ENCODE measurements at places on chromosomes 6 and 20. TPM values are rescaled to one million over a fixed set of nuclear protein-coding genes. Genes with fewer than 3 reads are reported as not detected.

The HCRTR2 gene
- total RNA-seq, result not detected

The SFTA2 gene
- total RNA-seq, result not detected

The SIRPA gene
- total RNA-seq, result 16.6 TPM

The GTSF1L gene
- total RNA-seq, result not detected

The OPN5 gene
- total RNA-seq, result not detected

The SSR1 gene
- total RNA-seq, result 71.4 TPM

The ANKRD66 gene
- not detected for total RNA-seq

The CDSN gene
- total RNA-seq, result under 0.01 TPM

The MATN4 gene
- not detected for total RNA-seq

The STK35 gene
- 14.1 TPM for total RNA-seq
